ENCODE measurements at places on chromosomes 12 and 14.
A peak's percentile ranks its signal among the peaks of the same experiment; 100 is the strongest.

DNA sequence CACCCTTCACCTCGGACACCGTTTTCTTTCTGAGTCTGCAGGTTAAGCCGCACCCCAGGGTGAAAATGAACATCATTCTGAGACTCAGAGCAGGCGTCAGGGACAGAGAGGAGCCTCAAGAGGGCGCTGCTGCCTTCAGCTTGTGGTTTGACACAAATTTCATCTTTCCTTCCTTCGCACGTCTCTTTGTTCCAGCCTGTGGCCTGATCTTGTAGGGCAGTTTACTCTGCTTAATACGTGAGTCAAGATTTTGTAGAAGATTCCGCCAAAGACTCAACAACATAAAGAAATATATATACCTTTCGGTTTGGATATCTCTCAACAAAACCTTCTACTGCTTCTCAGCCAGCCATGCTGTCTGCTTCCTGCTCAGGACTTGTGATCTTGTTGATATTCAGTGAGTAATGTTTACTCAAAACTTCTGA, 329.3 kb upstream of the OR4E1 start:
- DNase-seq, result peak; percentile 65

- no peak for DNase-seq
Measured at GRCh38 chr14:85574853-85575616, 45.1 kb downstream of the FLRT2 start.

GRCh38 chr14:102085948-102086708, 716 bp downstream of the HSP90AA1 start:
- DNase-seq, result peak; percentile 45

GRCh38 chr14:53533384-53533970, 380.4 kb upstream of the DDHD1 start:
- no peak for DNase-seq

DNA sequence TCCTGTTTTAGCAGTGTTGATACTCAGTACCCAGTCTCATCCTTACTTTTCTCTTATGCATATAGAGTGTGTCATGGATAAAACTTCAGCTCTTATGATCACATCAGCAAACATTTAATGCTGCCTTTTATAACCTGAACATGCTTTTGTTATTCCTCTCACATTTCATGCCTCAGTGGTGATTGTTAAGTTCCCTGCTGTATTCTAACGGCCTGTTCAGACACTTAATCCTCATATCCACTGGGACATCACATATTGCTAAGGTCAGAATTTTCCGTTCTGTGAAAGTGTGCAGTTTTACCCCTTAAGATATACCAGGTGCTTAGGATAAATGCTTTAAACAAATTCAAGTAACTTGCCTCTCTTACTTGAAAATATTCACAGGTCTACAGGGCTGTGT, 268.7 kb upstream of the SEL1L start:
- no peak for DNase-seq

DNA sequence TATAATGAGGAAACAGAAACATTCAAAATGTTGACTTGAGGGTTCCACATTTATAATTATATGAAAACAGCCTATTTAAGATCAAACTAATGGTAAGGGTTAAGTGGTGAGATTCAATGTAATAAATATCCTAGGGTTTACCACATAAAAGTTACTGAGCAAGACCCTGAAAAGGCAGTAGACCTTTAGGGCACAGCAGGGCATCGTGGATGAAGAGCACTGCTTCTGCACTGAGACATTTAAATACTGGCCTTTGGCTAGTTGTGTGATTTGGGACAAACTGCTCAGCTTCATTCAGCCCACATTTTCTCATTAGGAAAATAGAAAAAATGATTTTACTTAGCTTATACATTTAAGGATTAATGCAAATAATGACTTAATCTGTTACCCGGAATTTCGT, 42.0 kb downstream of the CNTN1 start:
- DNase-seq, result no peak

DNA sequence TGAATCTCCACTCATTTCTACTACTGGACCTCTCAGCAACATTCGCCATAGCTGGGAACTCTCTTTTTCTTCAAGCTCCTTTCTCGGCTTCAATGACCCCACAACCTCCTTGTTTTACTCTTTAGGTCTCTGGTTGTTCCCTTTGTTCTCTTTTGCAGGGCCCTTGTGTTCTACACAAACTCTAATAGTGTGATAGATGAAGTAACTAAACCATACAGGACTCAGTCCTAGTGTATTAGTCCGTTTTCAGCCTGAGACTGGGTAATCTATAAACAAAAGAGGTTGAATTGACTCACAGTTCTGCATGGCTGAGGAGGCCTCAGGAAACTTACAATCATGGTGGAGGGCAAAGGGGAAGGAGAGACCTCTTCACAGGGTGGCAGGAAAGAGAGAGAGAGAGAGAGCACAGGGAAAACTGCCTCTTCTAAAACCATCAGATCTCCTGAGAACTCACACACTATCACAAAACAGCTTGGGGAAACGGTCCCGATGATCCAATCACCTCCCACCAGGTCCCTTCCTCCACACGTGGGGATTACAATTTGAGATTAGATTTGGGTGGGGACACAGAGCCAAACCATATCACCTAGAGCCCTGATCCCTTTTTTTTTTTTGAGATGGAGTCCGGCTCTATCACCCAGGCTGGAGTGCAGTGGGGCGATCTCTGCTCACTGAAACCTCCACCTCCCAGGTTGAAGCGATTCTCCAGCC, 32.0 kb upstream of the WNK1 start:
- DNase-seq, result no peak

DNA sequence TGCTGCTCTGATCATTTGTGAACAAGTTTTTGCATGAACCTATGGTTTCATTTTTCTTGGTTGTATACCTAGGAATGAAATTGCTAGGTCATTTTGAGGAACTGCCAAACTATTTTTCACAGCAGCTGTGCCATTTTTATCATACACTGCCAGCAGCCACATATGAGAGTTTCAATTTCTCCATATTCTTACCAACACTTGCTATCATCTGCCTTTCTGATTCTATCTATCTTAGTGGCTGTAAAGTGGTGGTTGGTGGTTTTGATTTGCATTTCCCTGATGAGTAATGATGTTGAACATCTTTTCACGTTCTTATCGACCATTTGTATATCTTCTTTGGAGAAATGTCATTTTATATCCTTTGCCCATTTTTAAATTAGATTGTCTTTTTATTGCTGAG, 146.1 kb downstream of the C12orf75 start:
- DNase-seq, result no peak

GRCh38 chr14:100474196-100474595, 113.0 kb downstream of the BEGAIN start:
- DNase-seq, result no peak

DNA sequence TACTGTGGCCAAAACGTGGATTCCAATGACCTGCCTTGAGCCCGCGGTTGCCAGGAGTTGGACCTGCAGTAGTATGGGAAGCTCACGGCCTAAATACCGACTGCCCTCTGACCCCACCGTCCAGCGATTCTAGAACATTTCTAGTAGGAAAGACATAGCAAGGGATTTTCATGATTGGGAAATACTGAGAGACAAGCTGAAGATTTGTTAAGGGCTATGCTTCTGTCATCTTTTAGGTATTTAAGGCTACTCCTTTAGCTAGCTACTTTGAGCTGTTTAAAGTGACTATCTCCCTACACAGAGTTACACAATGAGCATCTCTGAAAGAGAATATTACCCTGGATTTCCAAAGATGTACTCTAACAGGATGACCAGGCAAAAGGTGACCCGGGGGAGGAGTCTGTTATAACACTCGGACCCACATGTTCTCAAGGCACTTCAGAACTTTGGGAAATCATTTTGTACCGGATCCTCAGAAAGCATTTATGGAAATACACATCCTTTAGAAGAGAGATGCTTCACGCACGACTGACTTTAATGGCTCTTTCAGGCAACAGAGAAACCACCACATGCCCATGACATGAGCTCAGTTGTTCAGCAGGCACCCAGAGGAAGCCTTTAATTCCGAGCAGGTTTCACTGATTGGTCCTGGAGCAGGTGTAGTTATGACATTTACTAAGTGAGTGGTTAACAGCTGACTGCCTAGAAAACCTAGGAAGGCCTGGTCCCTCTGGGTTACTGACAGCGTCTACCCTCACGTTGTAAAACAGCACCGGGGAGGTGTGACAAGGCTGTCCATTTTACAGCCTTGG, 4.2 kb downstream of the BAG5 start:
- DNase-seq, result no peak

- DNase-seq, result no peak
Measured at GRCh38 chr12:126447346-126447745, 1382.1 kb downstream of the AACS start.

DNA sequence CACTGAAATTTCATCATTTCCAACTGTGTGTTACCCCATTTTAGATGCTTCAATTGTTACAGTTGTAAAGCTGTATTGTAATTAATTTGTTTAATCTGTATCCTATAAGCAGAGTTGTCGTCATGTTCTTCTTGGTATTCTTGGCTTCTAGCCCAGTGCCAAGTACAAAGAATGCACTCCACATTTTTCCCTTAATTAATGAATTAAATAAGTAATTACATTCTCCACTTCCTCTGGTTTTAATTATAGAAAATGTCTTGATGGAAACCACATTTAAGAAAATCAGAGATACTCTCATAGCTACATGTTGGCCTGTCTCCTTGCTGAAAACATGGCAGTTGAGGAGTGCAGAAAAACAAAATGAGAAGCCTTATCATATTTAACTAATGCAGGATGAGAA, 746 bp downstream of the DNAI7 start:
- no peak for DNase-seq

- no peak for DNase-seq
Measured at GRCh38 chr12:42611571-42612230, 22.2 kb upstream of the PRICKLE1 start.

- DNase-seq, result no peak
Measured at GRCh38 chr12:4567073-4567881, 5.3 kb downstream of the DYRK4 start.

DNA sequence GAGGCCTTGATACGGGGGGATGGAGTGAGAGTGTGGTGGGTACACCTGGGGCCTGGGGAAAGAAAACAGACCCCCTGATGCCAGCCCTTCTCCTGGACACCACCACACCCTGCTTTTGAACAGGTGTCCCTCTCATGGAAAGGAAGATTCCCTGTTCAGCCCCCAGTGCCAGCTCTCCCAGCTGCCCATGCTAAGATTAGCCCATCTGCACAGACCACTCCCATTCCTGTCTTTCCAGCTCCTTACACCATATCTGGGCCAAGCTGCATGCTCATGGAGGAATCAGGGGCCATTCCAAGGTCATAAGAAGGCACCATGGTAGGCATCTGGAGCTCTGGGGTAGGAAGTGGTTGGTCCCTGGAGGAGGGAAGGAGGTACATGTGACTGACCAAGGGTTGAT, 9.6 kb downstream of the NAB2 start:
- no peak for DNase-seq

DNA sequence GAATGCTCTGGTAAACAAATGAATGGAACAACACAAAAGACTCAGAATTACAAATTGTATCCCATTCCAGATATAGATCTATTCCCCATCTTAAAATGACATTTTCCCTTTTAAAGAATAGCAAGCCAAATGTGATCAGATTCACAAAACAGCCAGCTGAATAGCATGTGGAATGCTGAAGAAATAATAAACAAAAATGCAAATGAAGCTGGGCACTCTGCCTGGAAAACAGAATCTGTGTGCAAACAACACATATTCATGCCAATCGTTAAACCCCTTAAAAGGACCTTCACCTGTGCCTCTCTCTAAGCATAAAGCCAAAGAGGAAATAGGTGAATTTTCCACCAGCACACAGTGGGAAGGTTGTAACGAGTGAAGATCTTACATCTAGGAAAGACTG, 67.9 kb upstream of the PDZRN4 start:
- DNase-seq, result no peak

GRCh38 chr14:77584809-77585208, 31.6 kb downstream of the SPTLC2 start:
- no peak for DNase-seq

DNA sequence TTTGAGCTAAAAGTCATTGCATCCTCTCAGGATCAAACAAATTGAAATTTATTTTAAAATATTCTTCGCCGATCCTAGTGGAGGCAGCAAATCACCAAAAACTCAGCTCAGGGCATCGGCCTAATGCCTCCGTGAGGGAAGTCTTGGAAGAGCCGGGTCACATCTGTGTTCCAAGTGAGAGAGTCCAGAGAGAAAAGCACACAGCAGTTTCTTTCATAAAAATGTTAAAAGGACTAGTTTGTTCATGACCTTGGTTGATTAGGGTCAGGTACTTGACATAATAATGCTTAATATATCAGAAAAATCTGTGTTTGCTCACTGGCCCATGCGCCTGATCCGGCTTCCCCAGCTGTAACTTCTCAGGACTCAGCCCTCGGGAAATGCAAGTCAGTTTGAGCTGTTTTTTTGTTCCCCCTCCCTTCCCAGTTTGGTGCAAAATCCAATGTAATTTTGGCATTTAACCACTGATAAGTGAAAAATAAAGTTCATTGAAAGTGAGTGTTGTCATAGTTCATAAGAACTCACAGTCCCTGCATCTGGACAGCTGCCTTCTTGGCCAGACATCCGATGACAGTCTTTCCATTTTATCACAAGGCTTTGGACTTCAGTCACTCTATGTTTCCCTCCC, 161.7 kb downstream of the CAND1 start:
- no peak for DNase-seq

GRCh38 chr12:131491155-131491554, 219.7 kb upstream of the SFSWAP start:
- no peak for DNase-seq

GRCh38 chr12:48015954-48016353, 11.7 kb upstream of the COL2A1 start:
- DNase-seq, result no peak

DNA sequence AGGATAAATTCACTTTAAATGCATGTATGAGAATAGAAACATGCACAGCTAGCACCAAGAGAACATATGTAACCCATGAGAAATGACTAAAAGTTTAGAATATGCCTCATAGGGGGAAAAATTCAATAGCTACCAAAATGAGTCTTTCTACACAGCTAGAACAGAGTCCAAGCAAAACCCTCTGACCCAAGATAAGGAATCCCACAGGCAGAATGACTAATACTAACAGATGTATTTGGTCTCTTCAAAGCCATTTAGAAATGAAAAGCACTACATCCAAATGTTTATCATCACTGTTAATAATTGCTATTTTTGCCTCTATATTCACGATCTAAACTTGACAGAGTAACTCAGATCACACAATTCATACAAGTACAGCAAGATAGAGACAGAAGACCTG, 44.0 kb downstream of the KICS2 start:
- DNase-seq, result no peak

GRCh38 chr14:87153901-87154300, 839.1 kb downstream of the GALC start:
- no peak for DNase-seq

DNA sequence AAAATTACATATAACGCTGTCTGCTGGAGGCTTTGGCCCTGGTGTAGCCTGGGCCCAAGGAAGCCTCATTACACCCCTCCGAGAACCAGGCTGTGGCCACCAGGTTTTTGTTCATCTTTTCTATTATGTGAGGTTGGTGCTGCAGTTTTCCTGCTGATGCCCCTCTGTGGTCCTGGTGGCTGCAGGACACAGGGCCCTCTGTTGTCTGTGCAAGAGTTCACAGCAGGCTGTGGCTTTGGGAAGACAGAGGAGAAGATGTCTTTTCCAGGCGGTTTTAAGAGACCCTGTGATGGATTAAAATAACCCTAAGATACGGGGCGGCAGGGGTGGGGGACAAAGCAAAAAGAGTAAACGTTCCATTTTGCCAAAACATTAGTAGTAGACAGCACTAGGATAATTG, 121.5 kb downstream of the ADGRD1 start:
- no peak for DNase-seq

- DNase-seq, result no peak
Measured at GRCh38 chr12:112936264-112936663, 2.0 kb upstream of the OAS3 start.
